ENCODE measurements at places on chromosomes 11 and 22.

DNA sequence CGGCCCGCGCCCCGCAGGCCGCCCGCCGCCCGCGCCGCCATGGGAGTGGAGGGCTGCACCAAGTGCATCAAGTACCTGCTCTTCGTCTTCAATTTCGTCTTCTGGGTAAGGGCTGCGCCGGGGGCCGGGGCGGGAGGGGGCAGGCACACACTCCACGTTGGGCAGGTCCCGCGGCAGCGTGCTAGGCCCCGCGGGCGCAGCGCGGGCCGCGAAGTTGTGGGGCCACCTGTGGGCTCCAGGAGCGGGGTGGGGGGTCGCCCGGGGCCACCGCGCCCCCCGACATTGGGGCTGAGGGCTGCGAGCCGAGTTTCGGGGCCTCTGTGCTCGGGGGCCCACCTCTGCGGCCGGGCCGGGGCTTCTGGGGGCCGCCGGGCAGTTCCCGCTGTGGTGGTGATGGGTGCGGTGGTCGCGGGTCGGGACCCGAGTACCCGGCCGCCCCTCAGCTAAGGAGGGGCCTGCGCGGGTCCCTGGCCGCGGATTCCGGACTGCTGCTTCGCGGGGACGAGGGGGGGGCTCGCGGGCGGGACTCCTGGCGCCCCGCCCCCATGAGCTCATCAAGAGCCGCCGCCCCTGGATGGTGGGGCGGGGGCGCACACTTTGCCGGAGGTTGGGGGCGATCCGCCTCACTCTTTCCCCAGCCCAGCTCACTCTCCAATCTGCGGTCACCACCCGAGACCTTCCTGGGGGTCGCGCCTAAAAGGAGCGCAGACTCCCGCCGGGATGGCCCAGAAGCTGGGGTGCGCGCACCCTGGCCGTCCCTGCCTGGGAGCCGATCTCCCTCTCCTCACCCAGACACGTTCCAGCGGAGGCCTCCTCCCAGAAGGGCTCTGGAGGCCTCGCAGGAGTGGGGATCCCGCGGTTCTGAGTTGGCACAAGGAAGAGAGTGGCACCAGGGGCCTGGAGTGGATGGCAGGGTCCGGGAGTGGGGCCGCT, 667 bp downstream of the CD81 start:
- peak; percentile 44 for DNase-seq

DNA sequence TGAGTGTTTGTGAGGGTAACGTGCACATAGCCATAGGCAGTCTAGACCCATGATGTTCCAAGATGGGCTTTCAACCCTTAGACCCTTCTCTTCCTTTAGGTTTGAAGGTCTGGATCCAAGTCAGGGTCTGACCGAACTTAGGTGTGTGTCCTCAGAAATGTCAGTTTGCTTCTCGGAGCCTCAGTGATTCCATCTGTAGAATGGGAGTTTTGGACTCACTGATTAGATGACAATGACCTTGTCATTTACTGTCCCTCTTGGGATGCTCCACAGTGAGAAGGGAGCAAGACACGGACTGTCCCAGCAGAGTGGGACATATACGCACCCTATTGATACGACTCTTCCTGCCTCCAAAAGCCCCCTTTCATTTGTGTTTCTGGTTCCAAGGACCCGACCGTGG, 37.7 kb downstream of the ANO1 start:
- DNase-seq = no peak

GRCh38 chr11:14566331-14567063, 46.3 kb upstream of the PSMA1 start:
- DNase-seq = no peak

GRCh38 chr11:8714622-8715225, 32.1 kb downstream of the RPL27A start:
- no peak for DNase-seq

DNA sequence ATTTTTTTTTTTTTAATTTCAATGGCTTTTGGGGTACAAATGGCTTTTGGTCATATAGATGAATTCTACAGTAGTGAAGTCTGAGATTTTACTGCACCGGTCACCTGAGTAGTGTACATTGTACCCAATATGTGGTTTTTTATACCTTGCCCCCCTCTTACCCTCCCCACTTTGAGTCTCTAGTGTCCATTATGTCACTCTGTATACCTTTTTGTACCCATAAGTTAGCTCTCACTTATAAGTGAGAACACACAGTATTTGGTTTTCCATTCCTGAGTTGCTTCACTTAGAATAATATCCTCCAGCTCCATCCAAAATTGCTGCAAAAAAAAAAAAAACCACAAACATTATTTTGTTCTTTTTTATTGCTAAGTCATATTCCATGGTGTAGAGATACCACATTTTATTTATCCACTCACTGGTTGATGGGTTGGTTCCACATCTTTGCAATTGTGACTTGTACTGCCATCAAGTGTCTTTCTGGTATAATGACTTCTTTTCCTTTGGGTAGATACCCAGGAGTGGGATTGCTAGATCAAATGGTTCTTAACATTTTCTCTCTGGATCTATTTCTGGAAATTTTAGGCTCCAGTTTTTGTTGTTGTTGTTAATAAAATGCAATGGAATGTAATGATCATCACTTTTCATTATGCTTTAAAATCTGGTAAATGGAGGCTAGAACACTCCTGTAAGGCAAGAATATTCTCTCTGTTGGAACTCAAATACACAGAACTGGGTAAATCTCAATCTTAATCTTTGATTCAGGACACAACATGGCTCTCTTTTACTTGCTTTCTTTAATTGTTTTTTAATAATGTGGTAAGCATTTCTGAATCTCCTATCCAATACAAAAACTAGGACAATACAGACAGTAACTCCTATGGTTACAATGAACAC, 10.3 kb downstream of the NEAT1 start:
- no peak for DNase-seq

Measured in stimulated activated CD4-positive, alpha-beta T cell treated with anti-CD3 and anti-CD28 coated beads, Interleukin-1b, Interleukin-23, amount 100 ng/mL, for 1 hour (primary cell).